ENCODE measurements at places on chromosomes 6 and 20.

GRCh38 chr6:89269252-89269651 lies 45.8 kb downstream of the GABRR2 start:
- DNase-seq: no peak

DNA sequence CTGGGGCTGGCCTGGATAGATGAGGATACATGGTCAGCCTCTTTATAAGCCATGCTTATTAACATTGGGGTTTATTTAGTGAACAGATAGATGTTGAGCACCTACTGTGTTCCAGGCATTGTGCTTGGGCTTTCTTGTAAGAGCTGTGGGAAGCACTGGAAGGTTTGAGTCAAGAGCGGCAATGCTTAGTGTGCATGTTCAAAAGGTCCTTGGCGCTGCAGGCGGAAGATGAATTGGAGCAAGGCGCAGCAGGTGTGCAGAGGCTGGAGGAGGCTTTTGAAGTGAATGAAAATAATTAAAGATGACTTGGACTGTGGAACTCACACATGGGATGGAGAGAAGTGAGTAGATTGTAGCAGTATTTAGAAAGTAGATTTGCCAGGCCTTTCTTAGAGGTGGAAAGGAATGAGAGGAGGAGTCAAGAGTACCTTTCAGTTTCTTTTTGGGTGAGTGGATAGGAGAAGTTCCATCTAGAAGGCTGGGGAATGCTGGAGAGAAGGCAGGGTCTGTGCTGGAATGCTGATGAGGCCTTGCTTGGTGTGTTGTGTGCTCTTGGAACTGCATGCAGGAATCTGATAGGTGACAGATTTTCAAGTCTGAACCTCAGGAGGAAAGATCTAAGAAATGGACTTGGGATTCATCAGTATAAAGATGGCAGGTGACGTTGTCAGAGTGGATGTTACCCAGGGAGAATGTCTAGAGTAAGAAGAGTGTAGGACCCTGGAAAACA lies 26.4 kb downstream of the SNX9 start:
- DNase-seq: no peak

DNA sequence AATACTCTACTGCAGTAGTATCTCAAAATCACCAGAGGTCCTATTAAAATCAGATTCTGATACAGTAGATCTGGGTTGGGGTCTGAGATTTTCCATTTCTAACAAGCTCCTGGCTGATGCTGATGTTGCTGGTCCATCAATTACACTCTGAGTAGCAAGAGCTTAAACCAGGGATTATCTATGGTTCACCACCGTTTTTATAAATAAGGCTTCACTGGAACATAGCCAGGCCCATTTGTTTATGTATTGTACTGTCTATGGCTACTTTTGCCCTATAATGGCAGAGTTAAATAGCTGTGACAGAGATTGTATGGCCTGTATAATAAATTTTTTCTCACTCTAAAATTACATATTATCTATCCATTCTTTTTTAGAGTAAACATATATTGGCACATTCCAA lies 53.0 kb downstream of the NUDT3 start:
- no peak for DNase-seq

DNA sequence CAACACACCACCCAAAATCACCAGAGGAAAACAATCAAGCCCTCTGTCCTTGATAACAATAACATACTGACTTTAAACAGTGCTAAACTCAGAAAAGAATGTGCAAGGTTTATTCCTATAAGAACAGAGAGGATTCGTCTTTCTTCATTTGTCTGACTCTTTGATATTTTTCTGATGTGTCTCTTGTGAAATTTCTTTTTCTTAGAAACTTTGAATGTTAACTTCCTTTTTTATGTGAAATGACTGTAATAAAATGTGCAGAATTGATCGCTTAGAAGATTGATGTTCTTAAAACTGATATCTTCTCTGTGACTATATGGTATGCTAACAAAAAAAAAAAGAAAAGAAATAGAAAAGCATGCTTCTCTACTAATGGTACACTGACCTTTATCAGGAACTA lies 947.4 kb upstream of the CITED2 start:
- no peak for DNase-seq

GRCh38 chr6:158835616-158836221 lies 16.6 kb upstream of the EZR start:
- DNase-seq: no peak

DNA sequence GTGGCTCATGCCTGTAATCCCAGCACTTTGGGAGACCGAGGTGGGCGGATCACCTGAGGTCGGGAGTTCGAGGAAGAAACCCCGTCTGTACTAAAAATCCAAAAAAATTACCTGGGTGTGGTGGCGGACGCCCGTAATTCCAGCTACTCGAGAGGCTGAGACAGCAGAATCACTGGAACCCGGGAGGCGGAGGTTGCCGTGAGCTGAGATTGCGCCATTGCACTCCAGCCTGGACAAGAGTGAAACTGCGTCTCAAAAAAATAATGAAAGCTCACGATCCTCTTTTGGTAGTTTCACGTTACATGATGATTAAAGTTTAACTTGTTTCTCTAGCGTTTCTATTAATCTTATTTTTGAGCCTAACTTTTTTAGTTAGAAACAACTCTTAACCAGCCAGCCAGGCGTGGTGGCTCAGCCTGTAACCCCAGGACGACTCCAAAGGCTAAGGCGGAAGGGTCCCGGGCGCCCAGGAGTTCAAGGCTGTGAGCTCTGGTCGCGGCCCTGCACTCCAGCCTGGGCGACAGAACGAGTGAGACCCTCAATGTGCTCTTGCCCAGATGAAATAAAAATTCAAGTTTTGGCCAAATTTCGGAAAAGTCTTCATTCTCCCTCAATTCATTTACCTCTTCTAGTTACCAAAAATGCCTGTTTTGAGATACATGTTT lies 1.2 kb upstream of the WRNIP1 start:
- DNase-seq: no peak

DNA sequence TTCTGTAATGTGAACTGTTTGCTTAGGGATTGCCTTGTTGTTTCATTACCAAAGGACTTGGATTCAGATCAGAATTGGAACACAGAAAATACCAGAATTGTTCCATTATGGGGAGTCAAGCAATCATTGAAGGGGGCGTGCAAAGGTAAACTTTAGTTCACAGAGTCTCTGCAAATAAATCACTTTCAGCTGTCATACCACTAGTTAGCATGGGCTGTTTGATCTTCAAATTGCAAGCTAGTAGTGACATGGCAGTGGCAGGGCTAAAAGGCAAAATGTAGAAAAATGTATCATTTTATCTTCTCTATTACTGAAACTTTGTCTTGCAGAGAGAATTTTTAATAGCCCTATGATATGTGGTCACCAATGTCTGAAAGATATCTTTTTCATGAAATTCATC lies 483.2 kb upstream of the NRSN1 start:
- DNase-seq: no peak

- DNase-seq: no peak
These were observed 10.0 kb upstream of the ANKRD60 start for GRCh38 chr20:58238490-58238889.

- no peak for DNase-seq
These were observed 143.7 kb downstream of the REV3L start for GRCh38 chr6:111339294-111339693.

DNA sequence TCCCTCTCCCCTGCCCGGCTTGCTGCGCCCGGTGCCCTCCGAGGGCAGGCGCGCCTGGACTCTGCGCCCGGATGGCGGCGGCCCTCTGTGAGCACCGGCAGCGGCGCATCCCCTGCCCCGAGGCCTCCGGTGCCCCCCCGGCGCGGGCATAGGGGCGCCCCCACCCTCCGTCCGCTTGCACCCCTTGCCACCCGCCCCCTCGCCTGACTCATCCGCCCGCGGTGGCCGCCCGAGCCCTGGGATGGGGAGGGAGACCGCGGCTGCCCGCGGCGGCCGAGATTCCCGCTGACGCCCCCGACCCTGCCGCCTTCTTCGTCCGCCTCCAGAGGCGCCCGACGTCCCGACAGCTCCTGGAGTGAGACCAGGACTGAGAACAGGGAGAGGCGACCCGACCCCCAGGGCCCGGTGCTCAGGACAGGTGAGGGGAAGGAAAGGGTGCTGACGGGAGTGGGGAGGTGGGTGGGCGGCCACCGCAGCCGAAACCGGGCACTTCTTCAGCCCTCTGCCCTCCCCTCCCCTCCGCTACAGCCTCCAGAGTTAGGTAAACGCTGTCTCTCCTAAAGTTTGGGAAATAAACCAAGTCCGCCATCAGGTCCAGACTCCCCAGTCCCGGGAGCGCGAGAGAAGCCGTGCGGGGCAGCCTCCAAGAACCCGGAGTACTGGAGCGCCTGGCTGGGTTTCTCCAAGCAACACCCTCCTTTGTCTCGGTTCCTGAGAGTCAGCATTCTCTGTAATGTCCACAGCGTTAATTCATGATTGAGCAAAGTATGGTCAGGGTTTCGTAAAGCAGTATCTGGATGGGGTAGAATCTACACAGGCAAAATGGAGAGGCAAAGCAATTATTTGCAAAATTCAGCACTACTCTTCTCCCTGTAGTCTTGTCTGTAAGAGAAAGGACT lies 539 bp downstream of the TMEM200A start:
- peak; percentile 46 for DNase-seq

DNA sequence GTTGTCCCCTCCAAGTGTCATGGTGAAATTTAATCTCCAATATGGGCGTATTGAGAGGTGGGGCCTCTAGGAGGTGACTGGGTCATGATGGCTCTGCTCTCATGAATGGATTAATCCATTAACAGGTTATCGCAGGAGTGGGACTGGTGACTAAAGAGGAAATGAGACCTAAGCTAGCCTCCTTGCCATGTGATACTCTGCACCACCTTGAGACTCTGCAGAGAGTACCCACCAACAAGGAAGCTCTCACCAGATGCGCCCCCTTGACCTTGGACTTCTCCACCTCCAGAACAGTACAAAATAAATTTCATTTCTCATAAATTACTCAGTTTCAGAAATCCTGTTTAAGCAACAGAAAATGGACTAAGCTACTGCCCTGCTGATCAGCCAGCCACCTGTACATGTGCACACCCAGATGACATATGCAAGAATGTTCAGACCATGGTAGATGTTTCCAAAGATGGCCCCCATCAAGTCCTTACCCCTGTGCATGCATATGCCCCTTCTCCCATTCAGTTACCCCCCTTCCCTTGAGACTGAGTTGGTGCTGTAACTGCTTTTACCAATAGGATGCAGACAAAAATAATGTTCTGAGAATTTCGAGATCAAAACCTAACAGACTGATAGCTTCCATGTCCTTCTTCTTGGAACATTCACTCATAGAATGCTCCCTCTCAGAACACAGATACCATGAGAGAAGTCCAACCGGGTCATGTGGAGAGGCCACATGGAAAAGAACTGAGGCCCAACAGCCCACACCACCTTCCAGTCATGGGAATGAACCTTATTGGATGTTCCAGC lies 28.4 kb downstream of the MAP3K5 start:
- no peak for DNase-seq

DNA sequence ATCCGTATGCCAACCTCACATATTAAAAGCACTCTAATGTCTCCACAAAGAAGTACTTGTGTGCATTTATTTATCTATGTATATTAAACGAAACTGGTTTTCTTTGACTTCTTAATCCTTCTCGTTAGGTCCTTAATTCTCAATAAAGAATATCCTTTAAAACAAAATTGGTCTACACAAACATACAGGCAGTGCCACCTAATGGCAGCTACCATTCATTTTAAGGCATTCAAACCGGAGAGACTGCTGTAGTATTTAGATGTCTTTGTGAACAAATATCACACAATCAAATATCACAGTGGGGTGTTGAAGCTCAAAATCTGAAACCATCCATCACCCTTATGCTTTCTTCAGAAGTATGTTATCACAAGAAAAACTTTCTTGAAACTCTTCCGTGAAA lies 96.6 kb upstream of the IRAK1BP1 start:
- no peak for DNase-seq

DNA sequence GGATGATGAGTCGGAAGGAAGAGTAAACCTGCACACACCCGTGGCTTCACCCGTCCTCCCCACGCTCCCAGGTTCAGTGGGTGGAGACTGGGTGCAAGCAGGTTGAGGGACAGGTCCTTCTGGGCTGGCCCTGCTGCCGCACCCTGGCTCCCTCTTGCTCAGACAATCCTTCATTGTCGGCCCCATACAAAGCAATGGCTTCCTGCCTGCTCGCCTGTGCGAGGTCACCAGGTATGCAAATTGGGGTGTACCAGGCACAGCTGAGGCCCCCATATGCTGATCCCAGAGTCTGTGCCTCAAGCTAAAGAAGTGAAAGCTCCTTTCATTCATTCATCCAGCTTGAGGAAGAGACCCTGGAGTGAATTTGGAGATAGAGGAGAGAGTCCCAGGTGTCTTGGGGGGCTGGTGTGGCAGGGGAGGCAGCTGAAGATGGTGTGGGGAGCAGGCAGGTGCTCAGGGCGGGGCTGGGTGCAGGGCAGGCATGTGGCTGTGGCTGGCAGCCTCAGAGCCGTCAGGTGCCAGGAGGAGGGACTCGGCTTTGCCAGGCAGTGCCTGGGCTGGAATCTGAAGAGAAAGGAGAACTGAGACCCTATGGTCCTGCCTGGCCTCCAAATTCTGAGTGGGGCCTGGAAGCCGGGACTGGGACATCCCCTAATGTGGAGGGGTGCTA lies 4.7 kb downstream of the SLCO4A1 start:
- DNase-seq: no peak

DNA sequence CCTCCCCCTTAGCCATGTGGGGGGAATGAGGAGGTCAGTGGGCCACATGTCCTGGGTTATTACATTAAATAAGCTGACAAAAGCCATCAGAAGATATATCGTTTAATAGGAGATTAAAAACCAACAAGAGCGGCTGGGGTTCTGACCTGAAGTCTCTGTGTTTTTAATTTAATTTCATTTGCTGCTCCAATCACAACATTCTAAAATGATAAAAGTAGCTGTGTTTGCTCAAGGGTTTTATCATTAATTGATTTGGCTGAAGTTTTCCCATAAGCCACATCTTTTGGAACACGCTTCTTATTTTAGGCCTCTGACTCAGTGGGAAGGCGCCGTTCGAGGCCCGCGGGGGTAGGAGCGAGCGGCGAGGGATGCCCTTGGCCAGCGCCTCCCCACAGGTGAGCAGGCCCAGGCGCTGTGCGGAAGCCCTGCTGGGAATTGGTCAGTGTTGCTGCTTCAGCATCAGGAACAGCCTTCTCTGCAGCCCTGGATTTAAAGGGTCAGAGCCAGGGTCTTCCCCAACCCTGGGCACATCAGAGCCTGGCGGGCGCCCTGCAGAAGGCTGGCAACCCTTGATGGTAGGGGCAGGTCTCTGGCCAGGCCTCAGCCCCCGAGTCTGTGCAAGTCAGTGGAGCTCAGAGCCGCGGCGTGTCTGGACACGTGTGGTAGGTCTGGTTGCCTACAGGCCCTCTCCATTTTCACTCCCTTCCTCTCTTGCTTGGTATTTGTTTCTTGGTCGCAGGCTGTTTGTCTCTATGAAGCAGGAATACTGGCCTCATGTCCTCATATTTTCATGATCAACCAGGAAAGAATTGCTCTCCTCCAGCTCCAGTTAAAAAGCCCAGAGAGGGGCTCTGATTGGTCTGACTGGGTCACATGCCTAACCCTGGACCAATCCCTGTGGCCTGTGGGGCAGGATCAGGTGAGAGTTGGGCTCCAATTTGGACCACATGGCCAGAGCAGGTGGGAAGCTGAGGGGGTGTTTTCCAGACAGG lies 30.9 kb upstream of the MLN start:
- DNase-seq: no peak

- no peak for DNase-seq
These were observed 9.8 kb downstream of the RAET1E start for GRCh38 chr6:149888093-149888492.

GRCh38 chr6:40611912-40612311 lies 24.7 kb upstream of the LRFN2 start:
- DNase-seq: no peak

GRCh38 chr20:31661625-31662371 lies 24.1 kb downstream of the COX4I2 start:
- peak; percentile 76 for DNase-seq

GRCh38 chr20:57190536-57191264 lies 75.7 kb downstream of the BMP7 start:
- DNase-seq: no peak
